SW480 (cell line): ENCODE measurements at places on chromosomes 1 and 21.
A peak's percentile ranks its signal among the peaks of the same experiment; 100 is the strongest.

- DNase-seq = no peak
Observed at GRCh38 chr1:217506878-217507277, 124.0 kb downstream of the GPATCH2 start.

DNA sequence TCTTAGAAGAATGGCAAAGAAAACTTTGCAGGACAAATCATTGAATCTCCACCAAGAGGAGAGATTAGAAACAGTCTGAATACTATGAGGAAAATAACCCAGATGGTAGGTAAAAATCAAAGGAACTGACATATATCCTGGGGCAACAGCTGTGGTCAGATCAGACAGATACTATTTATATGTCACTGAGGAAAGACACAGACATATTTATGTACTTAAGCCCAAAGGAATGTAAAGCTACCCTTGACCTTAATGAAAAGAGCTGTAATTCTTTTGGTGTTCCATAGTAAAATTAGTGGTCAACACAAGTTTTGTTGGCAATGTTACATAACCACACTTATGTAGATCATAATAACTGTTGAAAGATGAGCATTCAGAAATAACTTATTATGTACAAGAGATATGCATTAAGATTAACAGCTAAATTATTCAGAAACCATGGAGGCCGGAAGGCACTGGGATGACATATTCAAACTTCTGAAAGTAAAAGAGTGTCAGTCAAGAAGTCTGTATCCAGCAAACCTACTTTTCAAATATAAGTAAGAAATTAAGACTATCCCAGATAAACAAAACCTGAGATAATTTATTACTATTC lies 166.1 kb upstream of the SAMSN1 start:
- peak; percentile 9 for DNase-seq

GRCh38 chr1:3197781-3198316 lies 128.8 kb downstream of the PRDM16 start:
- DNase-seq = no peak

- DNase-seq = no peak
Observed at GRCh38 chr1:36863061-36863460, 171.3 kb downstream of the GRIK3 start.

GRCh38 chr1:29758781-29759499 lies 522.6 kb downstream of the PTPRU start:
- DNase-seq = no peak

DNA sequence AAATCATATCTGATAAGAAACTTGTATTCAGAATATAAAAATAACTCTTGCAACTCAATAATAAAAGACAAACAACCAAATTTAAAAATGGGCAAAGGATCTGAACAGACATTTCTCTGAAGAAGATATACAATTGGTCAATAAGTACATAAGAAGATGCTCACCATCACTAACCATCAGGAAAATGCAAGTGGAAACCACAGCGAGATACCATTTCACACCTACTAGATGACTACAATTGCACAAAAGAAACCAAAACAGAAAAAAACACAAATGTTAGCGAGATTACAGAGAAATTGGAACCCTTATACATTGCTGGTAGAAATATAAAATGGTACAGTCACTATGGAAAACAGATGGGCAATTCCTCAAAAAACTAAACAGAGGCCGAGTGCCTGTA lies 11.5 kb upstream of the ZNF683 start:
- no peak for DNase-seq

DNA sequence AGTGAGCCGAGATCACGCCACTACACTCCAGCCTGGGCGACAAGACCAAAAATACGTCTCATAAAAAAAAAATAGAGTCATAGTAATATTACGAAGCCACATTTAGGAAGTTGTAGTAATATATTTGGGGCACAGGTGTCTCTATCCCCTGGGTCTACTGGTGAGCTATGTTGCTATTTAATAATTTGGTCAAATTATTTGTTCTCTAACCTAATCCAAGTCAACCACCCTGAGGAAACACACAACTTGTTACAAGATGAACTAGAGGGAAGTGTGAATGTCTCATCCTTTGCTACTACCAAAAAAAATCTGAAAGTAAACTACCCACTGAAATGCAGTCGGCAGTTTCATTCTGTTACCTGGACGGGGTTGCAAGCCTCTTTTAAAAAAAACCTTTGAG lies 35.3 kb downstream of the RGS8 start:
- DNase-seq = no peak

GRCh38 chr1:64624808-64625207 lies 120.1 kb upstream of the RAVER2 start:
- no peak for DNase-seq

- no peak for DNase-seq
Observed at GRCh38 chr1:110102081-110102480, 10.2 kb upstream of the UBL4B start.

DNA sequence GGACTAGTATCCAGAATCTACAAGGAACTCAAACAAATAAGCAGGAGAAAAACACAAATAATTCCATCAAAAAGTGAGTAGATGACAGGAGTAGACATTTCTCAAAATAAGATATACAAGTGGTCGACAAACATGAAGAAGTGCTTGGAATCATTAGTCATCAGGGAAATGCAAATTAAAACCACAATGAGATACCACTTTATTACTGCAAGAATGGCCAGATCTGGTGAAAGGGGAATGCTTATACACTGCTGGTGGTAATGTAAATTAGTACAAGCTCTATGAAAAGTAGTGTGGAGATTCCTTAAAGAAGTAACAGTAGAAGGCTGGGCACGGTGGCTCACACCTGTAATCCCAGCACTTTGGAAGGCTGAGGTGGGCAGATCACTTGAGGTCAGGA lies 73.8 kb downstream of the POU2F1 start:
- no peak for DNase-seq
